ENCODE measurements at places on chromosomes 3 and 15.

GRCh38 chr3:52176180-52176752 is 21.7 kb upstream of the ALAS1 start:
- DNase-seq = no peak

DNA sequence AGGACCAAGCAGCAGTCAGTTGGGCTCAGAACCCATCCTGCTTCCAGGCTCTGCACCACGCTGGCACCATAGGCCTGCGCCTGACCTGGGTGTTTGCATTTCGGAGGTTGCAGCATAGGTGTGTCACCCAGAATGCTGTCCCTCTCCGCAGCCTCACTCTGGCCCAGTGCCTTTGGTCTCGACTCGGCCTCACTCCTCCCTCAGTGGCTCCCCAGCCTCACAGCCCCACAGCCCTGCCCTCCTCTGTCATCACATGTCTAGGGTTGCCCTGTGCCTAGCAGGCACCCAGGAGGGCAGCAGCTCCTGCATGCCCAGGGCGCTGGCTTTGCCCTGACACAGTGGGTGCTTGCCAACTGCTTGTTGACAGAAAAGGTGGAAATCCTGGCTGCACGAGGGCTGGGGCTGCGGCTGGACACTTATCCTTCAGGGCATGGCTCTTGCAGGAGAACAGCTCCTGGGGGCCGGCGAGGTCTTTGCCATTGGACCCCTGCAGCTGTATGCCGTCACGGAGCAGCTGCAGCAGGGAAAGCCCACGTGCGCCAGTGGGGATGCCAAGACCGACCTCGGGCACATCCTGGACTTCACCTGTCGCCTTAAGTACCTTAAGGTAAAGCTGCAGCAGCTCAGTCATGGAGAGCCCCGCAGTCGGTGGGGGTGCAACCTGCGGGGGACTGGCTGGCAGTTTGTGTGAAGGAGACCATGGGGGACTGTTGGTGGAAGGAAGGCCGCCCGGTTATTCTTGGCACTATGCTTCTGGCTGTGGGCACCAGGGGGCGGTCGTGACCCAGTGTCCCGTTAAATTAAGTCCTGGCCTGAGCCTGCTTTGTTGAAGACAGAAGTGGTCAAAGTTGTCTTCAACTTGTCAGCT is 16.2 kb downstream of the NISCH start:
- DNase-seq = no peak

- no peak for DNase-seq
Observed at GRCh38 chr15:88509321-88509720, 37.2 kb downstream of the DET1 start.

GRCh38 chr3:128573707-128574162 is 76.9 kb downstream of the RPN1 start:
- DNase-seq = no peak

GRCh38 chr15:27463525-27464088 is 492.6 kb downstream of the GABRG3 start:
- no peak for DNase-seq

DNA sequence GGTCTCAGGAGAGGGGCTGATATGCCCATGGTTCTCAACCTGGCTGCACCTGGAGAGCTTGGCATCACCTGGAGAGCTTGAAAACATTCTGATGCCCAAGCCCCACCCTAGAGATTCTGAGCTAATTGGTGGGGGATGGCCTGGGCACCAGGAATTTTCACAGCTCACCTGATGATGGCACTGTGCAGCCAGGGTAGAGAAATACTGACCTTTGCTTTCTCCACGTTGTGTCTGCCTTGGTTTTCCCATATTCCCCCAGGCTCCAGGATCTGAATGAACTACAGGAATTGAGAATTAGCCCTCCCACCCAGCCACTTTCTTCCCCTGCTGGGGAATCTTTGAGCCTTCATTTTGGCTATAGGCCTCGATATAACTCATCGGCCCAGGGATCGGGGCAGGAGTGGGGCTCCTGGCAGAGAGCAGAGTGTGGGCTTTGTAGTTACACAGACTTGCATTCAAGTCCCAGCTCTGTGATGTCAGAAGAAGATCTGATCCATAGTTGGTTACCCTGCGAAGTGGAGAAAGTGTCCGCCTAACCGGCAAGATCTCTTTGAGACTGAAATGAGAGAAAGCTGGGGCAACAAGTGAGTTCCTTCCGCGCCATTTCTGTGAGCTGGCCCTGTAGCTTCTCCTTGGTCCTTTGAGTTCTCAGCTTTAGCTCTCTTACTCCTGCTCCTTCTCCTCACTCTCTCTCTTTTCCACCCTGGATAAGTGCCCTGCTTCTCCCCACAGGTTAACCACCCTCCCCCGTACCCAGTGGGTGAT is 33.1 kb upstream of the UBE2Q2 start:
- no peak for DNase-seq
